Head of caudate nucleus (tissue), 42 donors: ENCODE measurements at places on chromosomes 6 and 20.

- DNase-seq = peak; percentile 53
These were observed 53.9 kb downstream of the PREX1 start for GRCh38 chr20:48773837-48774418.

DNA sequence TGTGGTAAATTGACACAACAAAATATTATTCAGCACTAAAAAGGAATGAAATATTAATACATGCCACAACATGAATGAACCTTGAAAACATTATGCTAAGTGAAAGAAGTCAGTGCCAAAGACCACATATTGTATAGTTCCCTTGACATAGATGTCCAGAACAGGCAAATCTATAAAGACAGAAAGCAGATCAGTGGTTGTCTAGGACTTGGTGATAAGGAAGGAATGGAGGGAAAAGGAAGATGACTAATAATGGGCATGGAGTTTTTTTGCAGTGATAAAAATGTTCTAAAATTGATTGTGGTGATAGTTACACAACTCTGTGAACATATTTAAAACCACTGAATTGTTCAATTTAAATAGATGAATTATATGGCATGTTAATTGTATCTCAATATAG, 32.5 kb downstream of the TBX18 start:
- no peak for DNase-seq

GRCh38 chr6:81265106-81265505, 487.4 kb downstream of the TENT5A start:
- DNase-seq = no peak

GRCh38 chr20:6298049-6298448, 175.2 kb upstream of the FERMT1 start:
- no peak for DNase-seq

- peak; percentile 48 for DNase-seq
These were observed 41.2 kb downstream of the ZC3H12D start for GRCh38 chr6:149443411-149444181.

DNA sequence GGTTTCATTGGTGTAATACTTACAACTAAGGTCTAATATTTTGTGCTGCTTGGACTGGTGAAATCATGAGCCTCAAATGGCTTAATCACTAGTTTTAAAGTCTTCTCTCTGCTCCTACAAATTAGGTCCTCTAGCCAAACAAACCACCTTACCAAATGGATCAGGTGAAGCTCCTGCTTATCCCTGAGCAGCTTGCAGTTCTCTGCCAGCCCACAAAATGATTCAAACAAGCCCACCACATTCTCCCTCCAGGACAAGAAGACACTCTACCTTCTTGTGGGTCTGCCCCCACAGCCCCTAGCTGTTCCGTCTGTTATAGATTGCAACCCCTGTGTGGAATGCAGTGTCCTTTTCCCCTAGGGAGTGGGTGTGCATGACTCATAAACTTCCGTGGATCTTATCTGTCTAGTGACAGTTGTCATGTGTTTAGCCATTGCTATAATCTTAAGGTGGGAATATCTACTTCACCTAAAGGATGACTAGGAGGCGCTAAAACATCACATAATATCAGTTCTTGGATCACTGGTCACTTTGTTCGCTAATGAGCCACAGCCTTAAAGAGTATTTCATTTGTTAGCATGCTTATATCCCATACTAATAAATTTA, 940.5 kb upstream of the MANEA start:
- no peak for DNase-seq

DNA sequence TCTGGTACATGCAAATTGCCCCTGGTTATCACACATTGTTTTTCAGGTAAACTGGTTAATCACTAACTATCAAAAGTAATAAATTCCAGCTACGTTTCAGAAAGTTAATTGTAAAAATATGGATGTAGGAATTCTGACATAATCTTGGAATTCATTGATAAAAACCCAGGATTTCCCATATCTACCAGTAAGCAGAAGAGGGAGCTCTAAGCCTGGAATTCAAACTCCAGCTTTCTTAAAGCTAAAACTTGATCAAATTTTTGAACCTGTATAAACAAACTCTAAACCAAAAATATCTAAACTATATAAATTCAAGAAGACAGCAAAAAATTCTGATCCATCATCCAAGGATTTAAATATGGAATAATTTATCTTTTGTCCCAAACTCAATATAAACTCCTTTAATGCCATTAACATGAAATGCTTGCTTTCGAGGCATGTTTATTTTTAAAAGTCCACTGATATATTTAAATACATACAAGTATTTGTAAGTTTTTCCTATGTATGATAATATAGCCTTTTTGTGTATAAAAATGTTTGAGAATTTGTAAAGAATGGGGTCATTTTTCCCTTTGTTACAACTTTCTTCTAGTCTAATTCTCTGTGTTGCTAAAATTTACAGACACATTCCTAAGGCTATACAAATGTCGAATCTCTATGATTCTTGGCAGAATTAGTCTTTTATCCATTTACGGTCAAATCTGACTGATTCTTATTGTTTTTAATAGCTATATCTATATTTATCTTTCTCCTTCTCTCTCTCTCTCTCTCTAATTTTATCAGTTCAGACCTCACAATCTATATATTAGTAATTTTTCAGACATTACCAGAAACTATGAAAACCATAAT, 91.4 kb upstream of the RNF217 start:
- DNase-seq = no peak

DNA sequence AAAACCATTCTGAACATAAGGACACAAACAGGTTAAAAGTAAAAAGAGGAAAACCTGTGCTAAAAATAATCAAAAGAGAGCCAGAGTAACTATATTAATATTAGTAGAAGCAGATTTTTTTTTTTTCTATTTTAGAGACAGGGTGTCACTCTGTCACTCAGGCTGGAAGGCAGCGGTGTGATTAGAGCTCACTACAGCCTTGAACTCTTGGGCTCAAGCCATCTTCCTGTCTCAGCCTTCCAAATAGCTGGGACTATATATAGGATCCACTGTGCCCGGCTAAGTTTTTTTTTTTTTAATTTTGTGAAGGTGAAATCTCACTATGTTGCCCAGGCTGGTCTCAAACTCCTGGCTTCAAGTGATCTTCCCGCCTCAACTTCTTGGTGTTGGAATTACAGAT, 33.4 kb upstream of the PLN start:
- no peak for DNase-seq

DNA sequence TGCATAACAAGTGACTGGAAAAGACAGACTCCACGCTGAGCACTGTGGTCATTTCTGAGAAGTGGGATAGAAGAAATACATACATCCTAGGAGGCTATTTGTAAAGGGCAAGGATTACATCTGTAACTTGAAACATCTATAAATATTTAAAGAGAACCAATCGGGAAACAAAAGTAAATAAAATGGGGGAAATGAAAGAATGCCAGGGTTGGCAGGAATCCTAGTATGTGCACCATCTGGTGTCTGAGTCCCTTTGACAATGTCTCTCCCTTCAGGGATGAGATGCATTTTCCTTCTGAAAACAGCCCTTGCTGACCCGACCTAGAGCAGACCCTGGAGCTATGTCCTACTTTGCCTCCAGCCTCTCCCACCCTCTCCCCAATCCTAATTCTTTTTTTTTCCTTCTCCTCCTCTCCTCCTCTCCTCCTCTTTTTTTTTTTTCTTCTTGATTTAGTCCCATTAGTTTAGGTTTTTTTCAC, 53.2 kb downstream of the VSTM2L start:
- DNase-seq = no peak

GRCh38 chr20:32963176-32963575, 41.1 kb downstream of the SUN5 start:
- no peak for DNase-seq

DNA sequence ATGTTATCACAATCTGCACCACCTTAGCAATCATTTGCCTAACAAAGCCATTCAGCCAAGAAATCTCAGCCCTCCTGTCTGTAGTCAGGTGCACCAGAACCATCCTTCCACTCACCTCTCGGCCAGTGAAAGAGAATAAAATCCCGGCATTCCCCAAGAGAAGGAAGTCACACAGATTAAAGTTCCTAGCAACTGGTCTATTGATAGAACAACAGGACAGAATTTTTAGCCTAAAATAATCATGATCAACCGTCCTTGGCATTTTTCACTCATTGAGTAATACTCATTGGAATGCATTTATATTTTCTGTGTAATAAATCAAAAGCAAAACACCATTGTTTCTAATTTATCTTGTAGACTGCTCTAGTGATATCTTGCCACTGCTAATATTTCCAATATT, 85.7 kb upstream of the CDH4 start:
- DNase-seq = no peak
